ENCODE measurements at places on chromosomes 4 and X.

DNA sequence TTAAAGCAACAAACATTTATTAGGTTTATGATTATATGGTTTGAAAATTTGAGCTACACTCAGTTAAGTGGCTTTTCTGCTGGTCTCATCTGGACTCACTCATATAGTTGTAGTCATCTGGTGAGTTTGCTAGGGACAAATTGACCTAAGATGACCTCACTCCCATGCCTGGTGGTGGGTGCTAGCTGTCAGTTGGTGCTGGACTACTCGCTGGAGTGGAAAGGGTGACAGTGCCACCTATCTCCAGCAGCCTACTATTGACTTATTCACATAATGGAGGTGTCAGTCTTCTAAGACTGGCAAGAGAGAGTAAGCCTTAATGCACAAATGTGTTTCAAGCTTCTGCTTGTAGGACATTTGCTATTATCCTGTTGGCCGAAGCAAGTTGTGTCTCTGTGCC is 88.2 kb downstream of the TASL start:
- DNase-seq: no peak

DNA sequence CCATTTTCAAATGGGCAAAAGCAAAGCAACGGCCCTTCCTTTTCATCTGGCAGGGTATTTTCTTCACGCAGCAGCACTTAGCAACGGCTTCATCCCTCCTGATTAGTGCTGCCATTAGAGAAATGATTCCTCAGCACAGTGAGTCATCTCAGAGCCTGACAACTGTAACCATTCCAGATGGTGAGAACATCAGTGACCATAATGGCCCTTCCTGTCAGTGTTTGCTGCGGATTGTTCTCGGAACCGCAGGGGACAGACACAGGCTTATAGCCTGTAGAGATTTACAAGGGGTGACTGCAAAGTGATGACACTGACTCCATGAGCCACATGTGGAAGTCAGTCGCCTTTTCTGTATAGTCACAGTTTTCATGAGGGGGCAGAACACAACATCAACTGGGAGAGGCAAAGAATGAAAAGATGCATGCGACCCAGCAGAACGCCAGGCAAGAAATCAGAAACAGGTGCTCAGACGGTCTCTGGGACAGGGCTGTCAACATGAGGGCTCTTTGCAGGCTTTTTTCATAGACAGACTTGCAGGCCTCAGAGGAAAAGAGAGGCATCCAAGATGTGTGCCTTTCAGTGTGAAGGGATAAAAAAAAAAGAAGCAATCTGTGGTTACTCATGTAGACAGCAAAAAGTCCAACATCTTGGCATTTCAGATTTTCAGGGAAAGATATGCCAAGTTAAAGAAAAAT is 69.9 kb upstream of the FBXW7 start:
- DNase-seq: no peak

DNA sequence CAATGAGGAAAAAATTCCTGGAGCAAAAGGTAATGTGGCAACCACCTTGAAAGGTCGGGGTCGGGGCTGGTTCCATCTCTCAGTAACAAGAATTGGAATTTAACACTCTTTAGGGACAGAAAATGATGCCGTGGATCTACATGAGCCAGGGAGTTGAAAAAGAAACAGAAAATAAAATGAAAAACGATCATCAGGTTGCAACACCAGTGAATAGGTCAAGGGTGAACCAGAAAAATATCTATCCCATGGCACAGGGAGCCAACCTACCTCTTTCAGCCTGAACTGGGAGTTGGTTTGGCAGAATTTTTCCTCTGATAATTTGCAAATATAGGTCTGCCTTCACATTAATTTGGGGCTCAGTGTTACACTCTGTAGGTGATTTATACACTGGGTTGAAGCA is 93.7 kb downstream of the C4orf33 start:
- DNase-seq: no peak

DNA sequence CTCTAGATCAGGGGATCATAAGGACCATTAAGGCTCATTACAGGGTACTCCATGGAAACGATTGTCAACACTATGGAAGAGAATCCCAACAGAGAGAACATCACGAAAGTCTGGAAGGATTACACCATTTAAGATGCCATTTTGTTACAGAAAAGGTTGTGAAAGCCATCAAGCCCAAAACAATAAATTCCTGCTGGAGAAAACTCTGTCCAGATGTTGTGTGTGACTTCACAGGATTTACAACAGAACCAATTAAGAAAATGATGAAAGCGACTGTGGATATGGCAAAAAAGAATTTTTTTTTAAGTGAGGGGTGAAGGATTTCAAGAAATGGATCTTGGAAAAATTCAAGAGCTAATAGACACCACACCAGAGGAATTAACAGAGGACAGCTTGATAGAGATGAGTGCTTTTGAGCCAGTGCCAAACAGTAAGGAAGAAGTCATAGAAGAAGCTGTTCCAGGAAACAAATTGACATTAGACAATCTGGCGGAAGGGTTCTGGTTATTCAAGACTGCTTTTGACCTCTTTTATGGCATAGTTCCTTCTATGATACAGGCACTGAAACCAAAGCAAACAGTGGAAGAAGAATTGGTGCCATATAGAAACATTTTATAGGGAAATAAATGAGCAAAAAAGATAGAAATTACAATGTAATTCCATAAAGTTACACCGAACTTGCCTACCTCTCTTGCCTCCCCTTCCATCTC is 17.3 kb upstream of the LSM6 start:
- no peak for DNase-seq

GRCh38 chr4:15396157-15396800 is 31.6 kb upstream of the C1QTNF7 start:
- DNase-seq: peak; percentile 50

DNA sequence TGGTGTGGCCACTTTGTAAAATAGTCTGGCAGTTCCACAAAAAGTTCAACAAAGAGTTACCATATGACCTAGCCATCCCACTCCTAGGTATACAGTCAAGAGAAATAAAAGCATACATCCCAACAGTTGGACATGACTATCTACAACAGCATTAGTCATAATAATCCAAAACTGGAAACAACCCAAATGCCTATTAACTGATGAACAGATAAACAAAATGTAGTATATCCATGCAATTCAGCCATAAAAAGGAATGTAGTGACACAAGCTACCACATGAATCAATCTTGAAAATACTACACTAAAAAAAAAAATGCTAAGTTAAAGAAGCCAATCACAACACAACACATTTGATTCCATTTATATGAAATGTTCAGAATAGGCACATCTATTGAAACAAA is 16.1 kb downstream of the MED14 start:
- no peak for DNase-seq

- DNase-seq: no peak
These were observed 4.0 kb downstream of the TCEAL8 start for GRCh38 chrX:103250977-103251376.

Data from ACHN (cell line).